ENCODE measurements at places on chromosomes 12 and 14. TPM values are rescaled to one million over a fixed set of nuclear protein-coding genes. Genes with fewer than 3 reads are reported as not detected.
A peak's percentile ranks its signal among the peaks of the same experiment; 100 is the strongest.

GRCh38 chr14:104680806-104681688 is 8.4 kb upstream of the INF2 start:
- H3K36me3 ChIP-seq: no peaks in the 10 kb centered on the region
- DNase-seq: no peak

Gene MMP19
- total RNA-seq: 0.08 TPM

DNA sequence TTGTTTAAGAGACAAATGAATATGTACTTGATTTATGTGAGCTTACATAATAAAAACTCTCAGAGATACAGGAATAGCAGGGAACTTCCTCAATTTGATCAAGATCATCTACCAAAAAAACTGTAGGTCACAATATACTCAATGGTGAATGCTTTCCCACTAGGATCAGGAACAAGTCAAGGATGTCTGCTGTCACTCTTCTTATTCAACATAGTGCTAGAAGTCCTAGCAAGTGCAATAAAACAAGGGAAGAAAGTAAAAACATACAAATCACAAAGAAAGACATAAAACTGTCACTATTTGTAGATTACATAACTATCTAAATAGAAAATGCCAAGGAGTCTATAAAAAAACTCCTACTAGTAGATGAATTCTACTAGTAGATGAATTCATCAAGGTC is 41.9 kb upstream of the PAWR start:
- H3K27ac ChIP-seq: no peak overlapping the region
- no peaks in the 10 kb centered on the region for H3K27me3 ChIP-seq
- DNase-seq: no peak
- no peaks in the 10 kb centered on the region for H3K36me3 ChIP-seq
- H3K4me1 ChIP-seq: no peaks in the 10 kb centered on the region

GRCh38 chr12:124481257-124481750 is 86.1 kb downstream of the NCOR2 start:
- H3K27me3 ChIP-seq: no peaks in the 10 kb centered on the region
- DNase-seq: no peak
- no peak overlapping the region for H3K27ac ChIP-seq
- peaks cover 2% of the 10 kb centered on the region for H3K36me3 ChIP-seq

- H3K27me3 ChIP-seq: no peaks in the 10 kb centered on the region
- H3K36me3 ChIP-seq: no peaks in the 10 kb centered on the region
- no peaks in the 10 kb centered on the region for H3K4me1 ChIP-seq
- no peak overlapping the region for H3K4me3 ChIP-seq
Measured at GRCh38 chr12:99644629-99645028, 2.9 kb upstream of the GARIN6 start.

Gene ZNF84
- 36.3 TPM for total RNA-seq

Gene NELL2
- 99.5 TPM for total RNA-seq

DNA sequence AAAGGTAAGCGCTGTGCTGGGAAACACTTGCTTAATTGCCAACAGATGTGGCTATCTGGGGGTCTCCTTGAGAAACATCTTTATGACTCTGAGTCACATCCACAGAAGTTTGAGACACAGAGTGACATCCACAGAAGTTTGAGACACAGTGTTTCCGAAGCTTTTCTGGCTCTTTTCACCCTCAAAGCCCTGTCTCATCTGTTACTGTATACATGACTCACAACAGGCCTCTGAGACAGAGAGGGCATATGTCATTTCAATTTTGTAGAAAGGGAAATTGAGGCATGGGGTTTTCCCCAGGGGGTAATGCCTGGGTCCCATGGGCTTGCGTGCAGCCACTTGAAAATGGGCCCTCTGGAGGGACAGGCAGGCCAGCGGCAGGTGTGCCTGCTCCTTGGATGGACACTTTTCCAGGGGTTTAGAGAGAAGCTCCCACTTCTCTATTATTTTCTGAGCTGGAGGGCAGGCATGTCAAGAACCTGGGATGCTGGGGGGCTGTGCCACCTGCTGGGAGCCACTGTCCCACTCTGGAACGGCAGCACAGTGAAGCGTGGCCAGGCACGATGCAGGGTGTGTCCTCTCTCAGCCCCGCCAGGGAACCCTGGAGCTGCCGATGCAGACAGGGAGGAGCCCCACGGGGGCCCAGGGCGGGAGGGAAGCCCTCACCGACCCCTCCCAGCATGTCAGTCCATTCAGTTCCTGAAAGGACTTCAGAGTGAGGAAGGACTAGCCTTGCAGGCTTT is 111.3 kb upstream of the FKBP4 start:
- H3K36me3 ChIP-seq: no peaks in the 10 kb centered on the region
- H3K4me1 ChIP-seq: peaks cover 15% of the 10 kb centered on the region
- no peak overlapping the region for H3K27ac ChIP-seq
- DNase-seq: peak; percentile 32
- no peak overlapping the region for H3K4me3 ChIP-seq
- H3K27me3 ChIP-seq: no peaks in the 10 kb centered on the region

GRCh38 chr12:21476949-21477348 is 24.5 kb downstream of the RECQL start:
- H3K27me3 ChIP-seq: no peaks in the 10 kb centered on the region
- no peak overlapping the region for H3K27ac ChIP-seq
- 0 out of 2 replicates have a peak, but pooled peaks cover 2% of the 10 kb centered on the region for H3K36me3 ChIP-seq

DNA sequence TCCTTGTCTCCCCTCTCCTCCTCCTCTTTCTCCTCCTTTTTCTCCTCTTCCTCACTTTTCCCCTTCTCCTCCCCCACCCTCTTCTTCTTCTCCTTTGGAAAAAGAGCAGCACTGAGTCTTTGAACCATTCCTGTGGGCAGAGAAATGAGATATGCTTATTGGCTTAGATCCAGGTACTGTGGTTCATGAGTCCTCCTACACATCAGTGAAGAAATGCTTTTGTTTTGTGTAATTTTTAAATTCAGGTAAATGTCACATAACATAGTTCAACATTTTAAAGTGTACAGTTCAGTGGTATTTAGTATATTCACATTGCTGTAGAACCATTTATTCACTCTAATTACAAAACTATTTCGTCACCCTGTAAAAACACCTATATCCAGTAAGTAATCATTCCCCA is 402.1 kb downstream of the AACS start:
- no peaks in the 10 kb centered on the region for H3K4me1 ChIP-seq
- no peaks in the 10 kb centered on the region for H3K36me3 ChIP-seq
- no peak for DNase-seq
- H3K4me3 ChIP-seq: no peak overlapping the region
- no peaks in the 10 kb centered on the region for H3K27me3 ChIP-seq

- no peak overlapping the region for H3K27ac ChIP-seq
- no peak overlapping the region for H3K4me3 ChIP-seq
- no peaks in the 10 kb centered on the region for H3K27me3 ChIP-seq
- no peaks in the 10 kb centered on the region for H3K4me1 ChIP-seq
- no peak for DNase-seq
Measured at GRCh38 chr14:52987514-52987913, 36.7 kb upstream of the FERMT2 start.

Gene OTX2
- total RNA-seq: 21.2 TPM

Gene KLRF1
- total RNA-seq: not detected

Gene FAR2
- total RNA-seq: 25.9 TPM

Gene CAPZA3
- total RNA-seq: not detected

Gene FAM181A
- total RNA-seq: not detected

Gene EML1
- total RNA-seq: 18.1 TPM

- no peak overlapping the region for H3K4me3 ChIP-seq
- no peak for DNase-seq
- H3K4me1 ChIP-seq: no peaks in the 10 kb centered on the region
Measured at GRCh38 chr12:13339091-13339490, 142.6 kb downstream of the EMP1 start.

Gene PSMB5
- 229 TPM for total RNA-seq

DNA sequence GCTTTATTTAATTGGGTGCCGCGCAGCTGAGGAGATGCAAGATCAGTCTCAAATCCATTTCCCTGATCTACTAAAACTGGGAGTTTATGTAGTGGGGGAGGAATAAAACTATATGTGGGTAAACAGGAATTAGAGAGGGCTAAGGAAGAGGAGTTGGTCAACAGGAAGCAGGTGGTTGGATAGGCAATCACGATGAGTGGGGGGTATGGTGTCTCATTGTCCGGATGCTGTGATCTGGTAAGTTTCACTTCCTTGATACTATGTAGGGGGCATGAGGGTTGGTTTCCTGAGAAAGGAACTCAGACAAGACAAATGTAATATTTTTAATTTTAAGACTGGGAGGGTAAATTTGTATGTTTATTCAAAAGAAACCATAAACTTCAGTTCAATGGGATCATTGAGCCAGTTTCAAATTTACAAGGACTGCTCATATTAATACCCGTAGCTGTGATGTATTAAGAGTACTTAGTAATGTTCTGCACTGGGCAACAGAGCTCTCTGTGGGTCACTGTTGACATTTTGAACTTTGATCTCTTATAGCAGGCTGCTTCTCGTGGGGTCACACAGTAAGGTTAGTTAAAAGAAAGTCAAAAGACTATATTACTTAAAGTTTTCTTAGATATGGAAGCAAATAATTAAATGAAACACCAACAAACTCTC is 786.2 kb upstream of the FBXO33 start:
- no peak for DNase-seq
- H3K36me3 ChIP-seq: no peaks in the 10 kb centered on the region

GRCh38 chr14:68513838-68514607 is 278.8 kb downstream of the ZFP36L1 start:
- DNase-seq: no peak
- H3K27ac ChIP-seq: no peak overlapping the region
- peaks cover 6% of the 10 kb centered on the region for H3K4me1 ChIP-seq
- H3K27me3 ChIP-seq: no peaks in the 10 kb centered on the region
- H3K36me3 ChIP-seq: no peaks in the 10 kb centered on the region
- no peak overlapping the region for H3K4me3 ChIP-seq

- H3K4me3 ChIP-seq: no peak overlapping the region
- H3K36me3 ChIP-seq: no peaks in the 10 kb centered on the region
- H3K27ac ChIP-seq: no peak overlapping the region
- H3K27me3 ChIP-seq: no peaks in the 10 kb centered on the region
Measured at GRCh38 chr12:47388712-47389111, 309.0 kb upstream of the AMIGO2 start.

DNA sequence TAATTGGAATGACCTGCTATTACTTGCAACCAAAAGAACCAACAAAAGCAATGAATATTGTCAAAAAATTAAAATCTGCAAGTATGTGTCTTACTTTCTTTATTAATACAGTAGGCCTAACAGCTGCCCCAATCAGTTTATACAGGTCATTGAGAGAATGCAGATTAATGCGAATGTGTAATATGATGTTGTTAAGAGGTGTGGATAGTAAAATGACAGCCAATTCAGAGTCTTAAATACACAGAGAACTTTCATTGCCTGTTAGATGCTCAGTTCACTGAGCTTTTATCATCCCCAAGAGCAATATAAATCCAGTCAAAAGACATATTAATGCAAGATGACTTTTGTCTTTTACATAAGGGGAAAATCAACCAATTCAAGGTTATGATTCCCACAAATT is 58.7 kb downstream of the STXBP6 start:
- no peak for DNase-seq
- no peak overlapping the region for H3K4me3 ChIP-seq
- H3K36me3 ChIP-seq: no peaks in the 10 kb centered on the region
- no peaks in the 10 kb centered on the region for H3K27me3 ChIP-seq

DNA sequence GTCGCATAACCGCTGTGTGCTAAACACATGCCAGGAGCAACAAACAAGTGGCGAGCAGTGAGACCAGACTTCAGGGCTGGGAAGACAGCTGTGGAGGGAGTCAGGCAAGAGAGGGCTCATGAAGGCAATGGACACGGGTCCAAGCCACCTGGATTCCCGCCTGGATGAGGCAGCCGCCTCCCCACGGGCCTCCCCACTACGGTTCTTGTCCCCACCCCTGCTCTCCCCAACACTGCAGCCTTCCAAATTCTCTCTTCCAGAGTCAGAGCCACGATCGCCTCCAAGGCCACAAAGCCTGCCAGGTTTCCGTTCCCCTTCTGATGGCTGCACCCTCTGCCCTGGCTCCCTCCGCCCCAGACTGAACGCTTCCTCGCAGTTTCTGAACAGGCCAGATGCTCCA is 36.1 kb upstream of the PIWIL1 start:
- H3K27ac ChIP-seq: no peak overlapping the region
- no peaks in the 10 kb centered on the region for H3K36me3 ChIP-seq
- H3K27me3 ChIP-seq: no peaks in the 10 kb centered on the region
- H3K4me1 ChIP-seq: no peaks in the 10 kb centered on the region

GRCh38 chr14:78074561-78074960 is 95.6 kb upstream of the NRXN3 start:
- no peaks in the 10 kb centered on the region for H3K4me1 ChIP-seq
- no peak overlapping the region for H3K4me3 ChIP-seq
- H3K27ac ChIP-seq: no peak overlapping the region
- no peaks in the 10 kb centered on the region for H3K36me3 ChIP-seq
- H3K27me3 ChIP-seq: no peaks in the 10 kb centered on the region
- no peak for DNase-seq

Gene SOAT2
- total RNA-seq: not detected

Gene CCDC177
- total RNA-seq: 1.7 TPM

Gene NXPH4
- total RNA-seq: 4.5 TPM

DNA sequence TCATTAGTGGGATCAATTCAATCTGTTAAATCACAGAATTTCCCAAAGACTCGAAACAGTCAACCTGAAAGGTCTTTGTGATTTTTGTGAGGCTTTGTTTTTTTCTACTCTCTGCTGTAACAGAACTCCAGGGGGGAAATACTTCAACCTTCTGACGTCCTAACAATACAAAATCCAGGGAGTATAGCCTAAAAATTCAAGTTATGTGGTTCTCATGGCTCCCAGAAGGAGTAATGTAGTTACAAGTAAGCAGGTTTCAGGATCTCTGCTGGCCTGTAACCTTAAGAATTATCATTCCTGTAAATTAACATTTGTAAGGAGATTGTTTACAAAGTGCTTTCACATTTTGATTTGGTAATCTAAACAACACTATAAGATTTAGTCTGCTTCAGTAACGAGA is 39.9 kb downstream of the VEZT start:
- H3K27me3 ChIP-seq: no peaks in the 10 kb centered on the region
- H3K27ac ChIP-seq: peak overlapping the region; percentile 29
- no peaks in the 10 kb centered on the region for H3K36me3 ChIP-seq
- H3K4me1 ChIP-seq: peaks cover 9% of the 10 kb centered on the region
- H3K4me3 ChIP-seq: no peak overlapping the region
- DNase-seq: peak; percentile 76

GRCh38 chr12:132178801-132179401 is 34.6 kb downstream of the NOC4L start:
- no peaks in the 10 kb centered on the region for H3K4me1 ChIP-seq
- DNase-seq: peak; percentile 44
- no peak overlapping the region for H3K4me3 ChIP-seq

DNA sequence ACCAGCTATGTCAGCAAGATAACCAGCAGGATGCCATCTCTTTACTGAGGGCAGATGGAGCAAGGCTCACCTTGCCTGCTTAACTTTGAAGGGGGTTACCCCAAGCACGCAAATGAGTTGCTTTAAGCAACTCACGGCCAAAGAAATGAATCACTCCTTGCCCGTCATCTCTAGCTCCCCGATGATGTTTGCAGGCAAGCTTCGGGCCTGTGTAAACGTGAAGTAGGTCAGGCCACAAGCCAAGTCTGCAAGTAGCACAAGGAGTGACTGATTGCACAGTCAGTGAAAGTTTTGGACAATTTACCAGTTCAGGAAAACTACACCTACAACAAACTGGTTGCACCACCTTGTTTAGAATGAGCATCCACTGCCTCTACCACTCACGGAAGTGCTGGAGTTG is 699.7 kb upstream of the TBX3 start:
- H3K4me3 ChIP-seq: no peak overlapping the region
- no peak overlapping the region for H3K27ac ChIP-seq
- H3K27me3 ChIP-seq: no peaks in the 10 kb centered on the region
- peaks cover 8% of the 10 kb centered on the region for H3K4me1 ChIP-seq
- no peaks in the 10 kb centered on the region for H3K36me3 ChIP-seq
